ENCODE measurements at places on chromosomes 16 and 17. TPM values are rescaled to one million over a fixed set of nuclear protein-coding genes. Genes with fewer than 3 reads are reported as not detected.

MYL4 gene
- total RNA-seq, result 0.33 TPM

- DNase-seq, result no peak
Observed at GRCh38 chr16:51545951-51546350, 394.9 kb upstream of the SALL1 start.

DNA sequence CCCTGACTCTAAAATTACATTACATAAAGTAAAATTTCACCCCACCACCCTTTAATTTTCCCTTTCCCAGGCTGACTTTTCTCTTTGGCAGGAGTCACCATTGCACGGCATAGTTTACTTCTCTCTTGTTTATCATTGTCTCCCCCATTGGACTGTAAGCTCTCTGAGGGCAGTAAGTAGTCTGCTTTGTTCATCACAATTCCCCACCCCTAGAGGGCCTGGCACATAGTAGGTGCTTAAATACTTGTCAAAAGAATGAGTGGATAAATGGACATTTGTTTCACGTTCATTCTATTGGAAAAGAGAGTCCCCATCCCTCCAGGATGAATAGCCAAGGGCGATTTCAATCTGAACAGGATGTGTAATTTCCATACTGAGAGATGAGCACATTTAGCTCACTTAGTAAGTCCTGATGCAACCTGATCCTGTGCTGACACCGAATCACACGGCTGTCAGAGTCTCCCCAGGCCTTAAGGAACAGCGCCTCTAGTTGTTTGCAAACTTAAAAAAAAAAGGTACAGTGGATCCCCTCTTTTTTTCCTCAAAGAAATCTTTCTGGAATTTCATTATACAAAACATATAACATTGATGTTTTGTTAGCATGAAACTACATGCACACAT lies 54.0 kb downstream of the AKAP1 start:
- DNase-seq, result no peak

- no peak for DNase-seq
Observed at GRCh38 chr16:20851601-20852000, 45.3 kb downstream of the REXO5 start.

DNA sequence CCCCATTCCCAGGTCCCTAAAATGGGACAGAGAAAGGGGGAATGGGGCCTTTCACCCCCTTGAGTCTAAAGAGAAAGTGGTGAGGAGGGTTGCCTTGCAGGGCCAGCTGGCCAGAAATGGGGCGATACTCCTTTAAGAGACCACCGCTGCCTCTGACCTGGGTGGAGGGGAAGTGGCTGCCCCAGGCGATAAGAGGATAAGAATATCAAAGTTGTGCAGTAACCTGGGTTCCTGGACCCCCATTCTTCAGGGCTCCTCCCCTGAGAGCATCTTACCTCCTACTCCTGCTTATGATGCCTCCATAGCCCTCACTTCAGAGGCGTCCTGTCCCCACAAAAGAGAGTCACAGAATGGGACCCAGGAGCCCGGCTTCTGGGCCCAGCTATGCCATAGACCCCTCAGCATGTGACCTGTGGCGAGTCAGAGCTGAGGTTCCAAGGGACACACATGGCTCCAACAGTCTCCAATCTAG lies 5.2 kb upstream of the TSPOAP1 start:
- DNase-seq, result peak; percentile 45

GRCh38 chr16:49477250-49477895 lies 103.8 kb downstream of the C16orf78 start:
- no peak for DNase-seq

DNAH3 gene
- total RNA-seq, result not detected

GRCh38 chr17:18363101-18364049 lies at the start of gene SHMT1:
Gene SHMT1 (minus strand): TSS chr17:18363550. CDS start chr17:18355981, 7,569 bp downstream.
- peak; percentile 92 for DNase-seq

- no peak for DNase-seq
Observed at GRCh38 chr17:65071861-65072260, 15.3 kb upstream of the GNA13 start.

TMEM238L gene
- total RNA-seq, result not detected

BIRC5 gene
- total RNA-seq, result 1.2 TPM

DNA sequence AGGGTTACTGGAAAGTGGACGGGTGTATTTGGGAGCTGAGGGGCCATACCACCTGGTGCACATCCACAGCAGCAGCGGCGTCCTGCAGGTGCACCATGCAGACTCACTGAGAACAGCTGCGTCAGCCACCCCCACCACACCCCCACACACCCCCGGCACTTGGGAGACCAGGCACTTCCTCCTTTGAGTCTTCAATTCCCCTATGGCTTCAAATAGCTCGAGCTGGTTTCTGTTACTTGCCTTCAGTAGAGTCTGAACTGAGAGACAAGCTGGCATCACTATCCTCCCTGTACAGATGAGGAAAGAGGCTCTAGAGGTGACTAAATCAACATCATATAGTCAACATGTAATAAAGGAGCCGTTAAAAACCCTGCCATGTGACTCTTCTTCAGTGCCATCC lies 15.4 kb downstream of the CUEDC1 start:
- DNase-seq, result peak; percentile 30

DNA sequence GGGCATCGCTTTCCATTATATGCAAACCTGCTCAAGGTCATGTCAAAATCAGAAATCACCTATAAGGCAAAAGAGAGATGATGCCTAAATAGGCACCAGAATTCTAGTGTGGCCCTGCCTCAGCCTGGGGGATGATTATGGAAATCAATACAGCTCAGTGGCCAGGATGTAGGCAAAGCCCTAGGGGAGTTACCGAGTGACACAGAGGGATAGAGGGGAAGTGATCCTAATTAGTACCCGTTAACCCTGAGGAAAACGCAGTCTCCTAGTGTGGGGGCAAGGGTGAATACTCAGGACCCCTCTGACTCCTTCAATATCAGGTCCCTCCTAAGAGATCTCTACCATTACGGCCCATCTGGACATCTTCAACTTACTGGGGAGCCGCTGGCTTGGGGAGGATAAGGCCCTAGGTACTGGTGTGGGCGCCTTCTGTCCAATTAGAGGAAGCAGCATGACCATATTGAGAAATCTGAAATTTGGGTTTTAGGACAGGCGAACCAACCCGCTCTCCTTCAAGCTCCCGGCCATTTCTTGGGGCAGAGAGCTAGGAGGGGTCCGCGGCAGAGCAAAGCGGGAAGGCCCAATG lies 725 bp downstream of the NT5C3B start:
- DNase-seq, result no peak

- DNase-seq, result no peak
Observed at GRCh38 chr16:19744670-19745069, 26.6 kb downstream of the IQCK start.

DNA sequence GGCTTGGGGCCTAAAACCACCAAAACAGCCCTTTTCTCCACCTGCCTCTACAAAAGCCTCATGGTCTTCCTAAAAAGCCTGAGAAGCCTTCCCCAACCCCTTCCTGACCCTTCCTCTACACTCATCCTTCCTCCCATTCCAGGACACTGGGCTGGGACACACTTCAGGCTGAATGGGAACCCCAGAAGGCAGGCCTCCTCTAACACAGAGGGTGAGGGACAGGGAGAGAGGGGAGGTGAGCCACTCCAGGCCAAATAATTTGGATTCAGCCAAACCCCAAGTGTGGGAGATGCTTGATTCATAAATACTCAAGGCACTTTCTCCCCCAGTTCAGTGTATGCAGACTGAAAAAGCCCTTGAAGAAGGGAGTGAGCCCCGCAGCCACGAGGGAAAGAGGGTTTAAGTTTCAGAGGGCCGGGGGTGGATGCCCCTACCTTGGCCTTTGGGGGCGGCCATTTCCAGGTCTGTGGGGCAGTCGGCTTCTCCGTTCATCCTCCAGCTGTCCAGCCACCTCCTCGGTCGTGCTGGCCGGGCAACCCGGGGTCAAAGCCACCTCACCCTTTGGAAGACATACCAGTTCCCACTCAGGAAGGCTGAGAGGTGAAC lies 1.6 kb downstream of the UBTF start:
- no peak for DNase-seq

DNA sequence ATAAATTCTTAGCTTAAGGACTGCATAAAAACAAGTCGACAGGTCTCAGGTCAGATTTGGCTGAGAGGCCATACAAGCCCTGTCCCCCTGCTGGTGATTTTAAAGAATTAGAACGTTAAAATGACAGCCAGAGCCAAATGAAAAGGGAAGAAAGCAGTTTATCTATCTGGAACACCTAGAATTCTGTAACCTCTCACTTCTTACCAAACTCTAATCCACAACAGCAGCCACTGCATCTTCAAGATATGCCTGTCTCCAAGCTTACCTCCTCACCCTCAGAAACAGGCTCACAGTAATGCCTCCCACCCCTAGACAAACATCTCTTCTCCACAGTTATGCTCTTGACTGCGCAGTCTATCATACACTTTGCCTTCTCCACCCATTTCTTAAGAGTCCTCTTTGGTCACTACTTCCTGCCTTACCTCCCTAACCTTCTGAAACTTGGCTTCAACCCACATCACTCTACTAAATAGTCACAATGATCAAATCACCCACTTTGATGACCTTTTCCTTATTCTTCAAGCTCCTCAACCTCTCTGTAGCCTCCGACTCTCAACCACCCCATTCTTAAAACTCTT lies 14.2 kb downstream of the ANKFY1 start:
- peak; percentile 61 for DNase-seq

GRCh38 chr17:72681844-72682243 lies 410.6 kb downstream of the SLC39A11 start:
- no peak for DNase-seq

GRCh38 chr16:46899443-46900143 lies 15.4 kb downstream of the GPT2 start:
- DNase-seq, result no peak

CCL17 gene
- not detected for total RNA-seq

- DNase-seq, result no peak
Observed at GRCh38 chr16:49654425-49654824, 201.5 kb downstream of the ZNF423 start.

KRT31 gene
- total RNA-seq, result not detected

TMEM235 gene
- total RNA-seq, result not detected

YPEL2 gene
- total RNA-seq, result 30.5 TPM

DNA sequence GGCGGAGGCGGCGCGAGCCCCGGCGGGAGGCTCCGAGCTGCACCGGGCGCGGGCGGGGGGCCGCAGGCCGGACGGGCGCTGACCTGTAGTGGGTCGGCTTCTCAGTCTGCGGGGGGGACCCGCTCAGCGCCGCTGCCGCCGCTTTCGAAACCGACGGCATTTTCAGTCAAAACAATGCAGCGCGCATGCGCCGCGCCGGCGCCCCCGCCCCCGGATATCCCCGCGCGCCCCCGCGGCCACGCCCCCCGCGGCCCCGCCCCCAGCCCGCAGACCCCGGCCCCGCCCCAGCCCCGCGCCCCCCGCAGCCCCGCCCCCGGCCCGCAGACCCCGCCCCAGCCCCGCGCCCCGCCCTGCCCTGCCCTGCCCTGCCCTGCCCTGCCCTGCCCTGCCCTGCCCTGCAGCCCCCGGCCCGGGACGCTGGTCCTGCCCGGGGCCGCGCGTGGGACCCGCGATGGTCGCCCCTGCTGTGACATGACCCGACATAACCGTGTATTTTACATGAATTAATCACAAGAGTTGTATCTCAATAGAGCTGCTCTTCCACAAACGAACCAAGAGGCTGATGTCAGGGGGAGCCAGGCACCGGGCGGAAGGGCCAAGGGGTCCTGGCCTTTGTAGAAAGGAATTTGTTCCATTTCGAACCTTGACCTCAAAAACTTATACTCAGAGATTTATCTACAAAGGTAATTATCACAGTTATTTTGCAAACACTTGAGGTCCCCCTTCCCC lies at the start of gene UNKL:
UNKL (minus strand) TSS at position 173 of the 729 bp plus-strand sequence; CDS start at position 160, 13 bp downstream.
- DNase-seq, result peak; percentile 93

DNA sequence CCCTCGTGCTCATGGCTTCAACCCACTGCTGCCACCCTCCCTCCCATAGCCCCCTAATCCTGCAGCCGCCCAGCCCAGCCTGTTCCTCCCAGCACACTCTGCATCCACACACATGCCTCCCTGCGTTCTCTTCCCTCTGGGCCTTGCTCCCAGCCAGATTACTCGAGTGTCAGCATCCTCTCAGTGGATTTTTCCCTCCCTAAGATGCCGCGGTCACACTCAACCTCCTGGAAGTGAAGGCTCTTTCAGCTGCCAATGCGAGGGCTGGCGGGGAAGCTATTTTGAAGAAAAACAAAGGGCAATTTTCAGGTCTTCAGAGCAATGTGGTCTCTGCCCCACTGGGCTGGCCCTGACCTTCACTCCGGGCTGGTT lies 23.2 kb upstream of the CACNG5 start:
- DNase-seq, result no peak

GRCh38 chr16:83803811-83804210 lies 4.0 kb upstream of the HSBP1 start:
- DNase-seq, result no peak

DNA sequence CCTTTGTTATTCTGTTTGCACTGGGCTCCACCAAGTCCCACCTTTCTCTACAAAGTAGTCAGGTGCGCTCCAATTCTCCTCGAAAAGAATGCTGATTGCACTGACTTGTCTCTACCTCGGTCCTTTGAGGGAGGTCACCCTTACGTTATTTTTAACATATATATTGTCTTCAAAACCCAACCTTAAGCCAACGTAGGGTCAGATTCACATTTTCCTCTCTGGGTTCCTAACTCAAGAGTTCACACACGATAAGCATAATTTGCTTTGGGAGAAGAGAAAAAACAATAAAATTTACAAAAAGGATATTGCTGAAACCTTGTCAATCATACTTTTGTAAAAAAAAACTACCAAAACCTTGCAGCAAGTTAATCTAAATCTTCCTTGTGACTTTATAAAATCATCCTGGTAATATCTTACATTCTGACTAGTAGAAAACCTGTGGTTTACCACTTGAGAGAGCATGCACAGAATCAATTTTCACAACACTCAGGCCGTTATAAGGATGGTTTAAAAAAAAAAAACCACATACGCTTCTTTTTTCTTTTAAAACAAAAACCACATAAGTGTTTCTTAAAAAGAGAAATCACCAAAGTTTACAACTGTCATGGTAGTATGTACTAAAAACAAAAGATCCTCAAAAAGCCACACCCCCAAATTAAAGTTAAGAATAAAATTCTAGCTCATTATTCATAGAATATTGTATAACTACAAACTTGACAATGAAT lies 72.2 kb upstream of the TRAP1 start:
- DNase-seq, result peak; percentile 77

GRCh38 chr17:2892305-2892971 lies 96.2 kb downstream of the RAP1GAP2 start:
- DNase-seq, result no peak

GRCh38 chr17:15263206-15263579 lies 1.9 kb downstream of the PMP22 start:
- DNase-seq, result no peak

GRCh38 chr17:65684631-65685030 lies 123.2 kb upstream of the AXIN2 start:
- no peak for DNase-seq

- DNase-seq, result no peak
Observed at GRCh38 chr16:64983963-64984362, 137.9 kb downstream of the CDH11 start.

TBC1D3I gene
- total RNA-seq, result 0.84 TPM

DNA sequence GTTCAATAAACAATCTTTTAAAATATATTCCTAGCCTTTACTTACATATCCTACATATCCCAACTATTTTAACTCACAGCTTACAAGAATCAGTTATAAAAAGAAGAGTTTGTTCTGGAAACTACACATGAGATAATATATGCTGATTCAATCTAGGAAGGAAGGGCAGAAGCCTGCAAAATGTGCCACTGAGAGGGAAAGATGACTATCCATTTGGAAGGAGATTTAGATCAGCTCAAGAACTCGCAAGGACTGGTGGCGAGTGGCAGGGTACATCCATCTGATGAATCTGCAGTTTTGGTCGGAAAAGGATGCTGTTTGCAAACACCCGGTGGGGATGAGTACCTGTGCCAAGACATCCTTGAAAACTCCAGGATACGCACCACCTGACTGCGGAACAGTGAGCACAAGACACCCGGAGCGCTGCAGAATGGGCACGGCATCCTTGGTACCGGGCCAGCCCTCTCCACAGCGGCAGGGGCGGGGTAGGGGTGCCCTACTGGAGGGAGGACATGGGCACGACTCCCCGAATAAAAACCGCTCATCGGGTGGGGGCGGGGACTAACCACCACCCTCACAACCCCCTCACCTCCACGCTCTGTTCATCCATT lies 723 bp downstream of the TRIM37 start:
- no peak for DNase-seq

Data from natural killer cell (primary cell).